ENCODE measurements at places on chromosomes 7 and 10.

DNA sequence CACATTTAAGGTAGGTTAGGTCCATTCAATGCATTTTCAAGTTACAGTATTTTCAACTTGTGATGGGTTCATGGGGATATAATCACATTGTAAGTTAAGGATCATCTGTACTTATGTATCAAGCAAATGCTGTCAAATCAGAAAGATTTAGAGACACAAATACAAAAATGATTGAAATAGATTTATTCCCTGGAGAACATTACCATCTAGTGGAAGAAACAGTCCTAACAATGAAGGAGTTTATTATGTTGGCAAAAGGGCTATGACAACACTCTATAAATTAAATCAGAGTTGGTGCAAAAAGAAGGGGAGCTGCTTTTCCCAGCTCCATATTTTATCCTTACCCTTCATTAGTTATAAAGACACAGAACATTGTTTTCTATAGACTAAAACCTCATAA lies 69.0 kb downstream of the PRSS58 start:
- no peak for DNase-seq

DNA sequence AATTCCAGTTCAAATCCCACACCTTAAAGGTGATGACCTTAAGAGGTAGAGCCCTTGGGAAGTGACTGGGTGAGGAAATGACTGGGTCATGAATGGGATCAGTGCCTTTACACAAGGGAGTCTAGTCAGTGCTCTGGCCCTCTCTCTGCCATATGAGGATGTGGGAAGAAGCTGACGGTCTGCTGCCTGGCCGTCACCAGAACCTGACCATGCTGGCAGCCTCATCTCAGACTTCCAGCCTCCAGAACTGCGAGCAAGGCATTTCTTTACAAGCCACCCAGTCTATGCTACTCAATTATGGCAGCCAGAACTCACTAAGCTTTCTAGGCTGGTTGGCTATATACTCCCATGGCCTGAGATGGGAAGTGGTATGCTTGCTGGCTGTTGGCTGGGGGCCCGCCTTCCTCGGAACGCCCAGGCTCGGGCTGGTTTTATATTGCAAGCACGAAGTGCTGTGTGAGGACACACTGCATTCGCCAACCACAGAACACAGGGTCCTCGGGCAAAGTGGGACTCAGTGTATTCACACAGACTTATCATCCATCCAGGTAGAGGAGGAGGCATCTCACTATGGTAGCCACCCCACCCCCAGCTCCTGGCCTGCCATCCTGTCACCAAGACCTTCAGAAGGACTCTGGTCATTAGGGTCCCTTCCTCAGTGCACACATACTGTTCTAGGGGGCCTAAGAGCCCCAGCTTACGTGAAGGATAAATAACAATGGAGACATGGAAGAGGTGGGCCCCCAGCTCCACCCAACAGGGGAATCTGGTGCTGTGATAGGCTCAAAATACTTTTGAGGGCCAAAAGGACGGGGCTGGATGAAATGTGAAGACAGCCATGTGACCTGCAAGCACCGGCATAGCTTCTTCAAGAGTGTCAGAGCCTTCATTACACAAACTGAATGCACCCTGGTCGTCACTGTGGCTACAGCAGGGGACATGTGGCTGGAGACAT lies 49.0 kb downstream of the ZRANB1 start:
- no peak for DNase-seq

GRCh38 chr10:21602313-21602712 lies 68.3 kb downstream of the MLLT10 start:
- DNase-seq: no peak

DNA sequence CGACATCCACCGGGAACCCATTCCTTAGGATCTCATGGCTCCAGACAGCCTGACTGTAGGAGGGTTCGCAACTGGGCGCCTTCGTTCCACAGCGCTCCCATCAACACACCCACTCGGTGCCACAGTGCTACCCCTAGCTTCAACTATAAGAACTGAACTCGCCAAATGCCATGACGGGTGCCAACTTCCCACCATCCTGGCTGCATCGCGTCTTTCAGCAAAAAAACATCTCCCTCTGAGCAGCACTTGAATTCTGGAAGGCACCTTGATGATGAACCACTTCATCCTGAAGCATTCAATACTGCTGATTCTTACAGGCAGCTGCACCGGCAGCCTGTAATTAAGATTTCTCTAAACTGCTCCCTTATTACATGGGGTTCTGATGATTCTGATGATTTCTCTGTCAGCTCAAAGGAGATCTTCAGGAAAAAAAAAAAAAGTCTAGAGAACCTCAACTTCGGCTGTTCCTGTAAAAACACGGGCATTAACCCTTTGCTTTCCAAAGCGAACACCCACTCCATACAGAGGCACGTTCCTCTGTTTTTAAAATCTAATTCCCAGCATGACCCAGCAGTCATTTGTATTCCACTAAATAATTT lies 1.3 kb downstream of the CYTH3 start:
- peak; percentile 7 for DNase-seq

DNA sequence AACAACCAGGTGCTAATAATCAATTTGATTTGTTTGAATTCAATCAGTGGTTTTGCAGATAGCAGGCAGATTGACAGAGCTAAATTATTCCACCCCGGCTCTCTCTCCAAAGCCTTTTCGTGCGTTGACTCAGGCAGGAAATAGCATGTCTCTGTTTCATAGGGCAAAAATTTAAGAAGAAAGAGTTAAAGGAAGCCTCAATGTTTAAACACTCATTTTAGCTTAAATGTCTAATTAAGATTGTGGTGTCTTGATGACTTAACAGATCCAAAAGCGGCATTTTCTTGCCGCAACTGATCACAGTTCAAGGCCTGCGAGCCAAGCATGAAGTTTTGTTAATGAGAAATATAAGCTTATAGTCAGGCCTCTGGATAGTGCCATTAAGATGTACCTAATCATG lies 1051.1 kb upstream of the AUTS2 start:
- no peak for DNase-seq

GRCh38 chr10:99008054-99008453 lies 227.6 kb downstream of the HPSE2 start:
- DNase-seq: no peak

- no peak for DNase-seq
Observed at GRCh38 chr10:131858583-131859340, 42.0 kb upstream of the PPP2R2D start.

GRCh38 chr7:41938371-41938770 lies 235.5 kb upstream of the INHBA start:
- no peak for DNase-seq
